ENCODE measurements at places on chromosomes 11 and 22.

GRCh38 chr22:27745154-27745553 is 56.4 kb downstream of the MN1 start:
- H3K4me3 ChIP-seq: no peak overlapping the region
- no peak for DNase-seq
- no peak overlapping the region for H3K27ac ChIP-seq
- no peaks in the 10 kb centered on the region for H3K36me3 ChIP-seq
- H3K27me3 ChIP-seq: peaks cover 50% of the 10 kb centered on the region

- H3K27ac ChIP-seq: no peak overlapping the region
- H3K27me3 ChIP-seq: peaks cover 1% of the 10 kb centered on the region
- no peaks in the 10 kb centered on the region for H3K36me3 ChIP-seq
- H3K4me1 ChIP-seq: no peaks in the 10 kb centered on the region
- DNase-seq: no peak
These were observed 36.6 kb downstream of the RPL27A start for GRCh38 chr11:8719211-8719649.

- no peak for DNase-seq
- peaks cover 4% of the 10 kb centered on the region for H3K27me3 ChIP-seq
- H3K36me3 ChIP-seq: peaks cover 10% of the 10 kb centered on the region
- H3K4me1 ChIP-seq: no peaks in the 10 kb centered on the region
These were observed 102.5 kb downstream of the KIAA1671 start for GRCh38 chr22:25054943-25055511.

DNA sequence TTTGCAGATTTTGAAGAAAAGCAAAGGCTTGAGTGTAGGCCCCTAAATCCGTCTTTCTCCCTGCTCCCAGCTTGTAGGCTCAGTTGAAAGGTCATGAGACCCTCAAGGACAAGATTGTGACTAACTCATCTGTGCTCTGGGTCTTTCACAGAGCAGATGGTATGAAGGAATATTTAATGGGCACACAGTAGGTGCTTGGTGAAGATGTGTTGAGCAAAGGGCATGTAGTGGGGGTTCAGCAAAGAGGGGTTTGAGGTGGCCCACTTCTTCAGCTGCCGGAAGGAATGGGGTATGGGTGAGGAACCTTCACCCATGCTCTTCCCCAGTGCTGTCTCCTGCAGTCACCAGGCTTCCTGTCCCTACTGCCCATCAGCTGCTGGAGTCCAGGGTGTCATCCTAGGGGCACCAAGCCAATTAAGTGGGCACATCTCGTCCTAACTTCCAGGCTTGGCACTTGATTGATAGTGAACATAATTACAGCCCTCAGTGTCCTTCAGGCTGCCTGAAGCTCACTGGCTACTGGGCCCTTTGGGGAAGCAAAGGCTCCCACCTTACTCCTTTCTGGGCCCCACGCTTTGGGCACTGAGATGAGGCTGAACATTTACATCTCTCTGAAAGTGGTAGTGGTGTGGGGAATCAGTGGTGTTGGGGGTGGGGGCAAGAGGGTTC is 15.0 kb downstream of the DGAT2 start:
- no peak overlapping the region for H3K27ac ChIP-seq
- DNase-seq: no peak
- H3K4me3 ChIP-seq: no peak overlapping the region
- no peaks in the 10 kb centered on the region for H3K36me3 ChIP-seq
- H3K4me1 ChIP-seq: no peaks in the 10 kb centered on the region

GRCh38 chr11:120744016-120744994 is 232.8 kb downstream of the GRIK4 start:
- peaks cover 12% of the 10 kb centered on the region for H3K27me3 ChIP-seq
- no peak overlapping the region for H3K4me3 ChIP-seq
- DNase-seq: no peak
- H3K4me1 ChIP-seq: no peaks in the 10 kb centered on the region

GRCh38 chr22:34880662-34881061 is 185.3 kb upstream of the ISX start:
- no peaks in the 10 kb centered on the region for H3K4me1 ChIP-seq
- no peak overlapping the region for H3K27ac ChIP-seq
- no peak for DNase-seq
- H3K4me3 ChIP-seq: no peak overlapping the region
- no peaks in the 10 kb centered on the region for H3K36me3 ChIP-seq

GRCh38 chr22:17443405-17444203 is 74.3 kb downstream of the CECR2 start:
- no peaks in the 10 kb centered on the region for H3K27me3 ChIP-seq
- H3K27ac ChIP-seq: no peak overlapping the region
- no peaks in the 10 kb centered on the region for H3K36me3 ChIP-seq
- H3K4me1 ChIP-seq: no peaks in the 10 kb centered on the region
- no peak overlapping the region for H3K4me3 ChIP-seq

Measured in naive thymus-derived CD8-positive, alpha-beta T cell (primary cell).